Activated CD4-positive, alpha-beta T cell treated with anti-CD3 and anti-CD28 coated beads for 4 hours (primary cell): ENCODE measurements at places on chromosomes 1 and 21.

GRCh38 chr1:78114034-78114956 lies 68.5 kb downstream of the GIPC2 start:
- peak; percentile 29 for DNase-seq

DNA sequence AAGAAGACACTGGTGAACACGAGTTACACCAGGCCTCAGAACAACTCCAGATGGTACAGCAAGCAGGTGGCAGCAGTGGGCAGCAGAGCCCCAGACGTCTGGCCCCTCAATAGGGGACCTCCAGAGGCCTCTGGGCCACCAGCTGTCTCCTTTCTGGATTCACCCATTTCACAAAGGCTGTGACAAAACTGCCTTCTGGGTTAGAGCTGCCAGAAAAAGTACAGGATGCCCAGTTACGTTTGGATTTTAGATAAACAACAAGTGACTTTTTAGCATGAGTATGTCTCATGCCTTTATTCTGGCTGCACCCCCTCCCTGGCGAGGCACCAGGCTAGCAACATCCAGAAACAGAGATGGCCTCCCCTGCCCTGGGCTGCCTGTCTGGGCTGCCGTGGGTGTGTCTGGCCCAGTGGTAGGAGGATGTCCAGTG lies 30.1 kb downstream of the ITPKB start:
- no peak for DNase-seq

- no peak for DNase-seq
Measured at GRCh38 chr1:63775418-63776127, 1.8 kb downstream of the ROR1 start.

- no peak for DNase-seq
Measured at GRCh38 chr1:8276173-8276914, 41.6 kb upstream of the SLC45A1 start.

GRCh38 chr1:111030590-111030989 lies 66.9 kb upstream of the LRIF1 start:
- peak; percentile 68 for DNase-seq

DNA sequence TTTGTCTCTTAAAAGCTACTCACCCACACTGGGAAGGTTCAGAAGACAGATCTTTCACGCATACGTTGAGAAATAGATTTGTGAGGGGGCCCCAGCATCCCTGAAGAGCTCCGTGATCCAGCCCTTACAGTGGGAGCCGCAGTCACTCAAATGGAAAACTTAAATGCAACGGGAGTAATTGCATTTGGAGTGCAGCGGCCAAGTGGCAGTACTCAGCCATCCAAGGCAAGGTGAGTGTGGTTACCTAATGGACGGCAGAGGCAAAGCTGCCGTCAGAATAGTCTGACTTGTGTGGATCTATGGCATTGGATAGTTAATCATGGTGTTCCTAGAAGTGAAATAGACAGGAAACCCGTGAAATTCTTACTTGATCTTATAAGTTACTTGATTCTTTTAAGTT lies 5.1 kb downstream of the SPSB1 start:
- no peak for DNase-seq

DNA sequence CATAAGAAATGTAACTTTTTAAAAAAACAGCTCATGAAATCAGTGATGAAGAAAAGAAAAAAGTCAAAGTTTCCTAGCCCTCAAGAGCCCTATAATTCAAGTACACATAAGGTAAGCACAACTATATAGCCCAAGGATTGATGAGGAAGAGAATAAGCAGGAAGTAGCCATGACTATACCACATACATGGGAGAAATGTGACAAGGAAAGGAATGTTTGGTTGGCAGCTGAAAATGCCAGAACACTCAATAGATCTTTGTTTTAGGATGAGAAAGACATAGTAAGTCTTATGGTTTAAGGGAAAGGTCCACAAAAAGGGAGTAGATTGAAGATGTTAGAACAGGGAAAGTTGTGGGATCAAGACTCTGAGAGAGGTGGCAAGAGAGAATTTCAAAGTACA lies 5.7 kb downstream of the DOCK7 start:
- no peak for DNase-seq

- no peak for DNase-seq
Measured at GRCh38 chr1:55706397-55706796, 491.2 kb upstream of the USP24 start.

- DNase-seq, result no peak
Measured at GRCh38 chr1:199404191-199404590, 623.3 kb upstream of the NR5A2 start.

GRCh38 chr21:24935991-24936390 lies 671.3 kb downstream of the MRPL39 start:
- DNase-seq, result no peak

DNA sequence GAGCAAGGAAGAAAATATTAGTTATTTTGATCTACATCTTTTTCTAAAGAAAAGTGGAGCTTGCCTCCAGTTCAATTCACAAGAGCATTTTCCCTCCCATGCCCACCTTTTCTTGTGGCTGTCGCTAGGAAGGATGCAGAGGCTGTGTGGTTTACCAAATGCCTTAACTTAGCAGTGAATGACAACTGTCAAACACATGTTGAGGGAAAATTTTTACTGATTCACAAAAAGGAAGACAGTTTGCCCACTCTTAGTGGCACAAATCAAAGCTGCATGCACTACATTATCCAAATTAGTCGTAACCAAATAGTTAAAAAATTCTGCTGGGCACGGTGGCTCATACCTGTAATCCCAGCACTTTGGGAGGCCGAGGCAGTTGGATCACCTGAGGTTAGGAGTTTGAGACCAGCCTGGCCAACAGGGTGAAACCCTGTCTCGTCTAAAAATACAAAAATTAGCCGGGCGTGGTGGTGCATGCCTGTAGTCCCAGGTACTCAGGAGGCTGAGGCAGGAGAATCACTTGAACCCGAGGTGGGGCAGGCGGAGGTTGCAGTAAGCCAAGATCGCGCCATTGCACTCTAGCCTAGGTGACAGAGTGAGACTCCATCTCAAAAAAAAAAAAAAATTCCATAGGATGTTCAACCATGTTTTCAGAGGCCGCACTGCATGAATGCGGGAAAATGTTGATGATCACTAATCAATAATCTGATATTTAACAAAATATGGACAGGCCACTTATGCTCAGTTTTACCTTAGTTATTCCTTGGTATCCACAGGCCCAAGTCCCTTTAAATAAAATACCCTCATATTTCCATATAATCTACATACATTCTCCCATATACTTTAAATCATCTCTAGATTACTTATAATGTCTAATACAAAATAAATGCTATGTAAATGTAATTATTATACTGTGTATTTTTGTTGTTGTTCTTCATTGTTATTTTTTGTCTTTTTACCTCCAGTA lies 9.0 kb downstream of the COX20 start:
- no peak for DNase-seq

- DNase-seq, result peak; percentile 49
Measured at GRCh38 chr1:211352985-211353515, 26.4 kb downstream of the TRAF5 start.

DNA sequence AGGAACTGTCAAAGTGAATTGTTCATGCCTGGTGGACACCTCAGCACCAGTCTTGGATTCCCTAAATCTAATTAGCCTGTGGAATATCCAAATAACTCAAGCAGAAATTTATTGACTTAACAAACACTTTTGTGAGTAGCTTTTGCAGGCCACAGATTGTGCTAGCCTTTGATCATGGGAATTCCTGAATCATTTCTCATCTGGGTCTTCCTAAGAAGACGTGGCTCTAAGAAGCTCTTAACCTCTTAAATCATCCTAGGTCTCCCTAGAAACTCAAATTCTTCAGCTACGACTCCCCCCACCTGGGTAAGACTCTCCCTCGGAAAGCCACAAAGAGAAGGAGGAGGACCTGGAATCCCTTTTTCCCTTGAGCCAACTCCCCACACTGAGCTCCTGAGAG lies 53.8 kb upstream of the PSEN2 start:
- DNase-seq, result no peak

GRCh38 chr21:34802180-34802899 lies 133.5 kb downstream of the CLIC6 start:
- no peak for DNase-seq

- no peak for DNase-seq
Measured at GRCh38 chr1:31222176-31222575, 17.5 kb downstream of the NKAIN1 start.

GRCh38 chr1:96772972-96773371 lies 51.4 kb downstream of the PTBP2 start:
- DNase-seq, result no peak

- no peak for DNase-seq
Measured at GRCh38 chr1:238982736-238983135, 403.6 kb upstream of the CHRM3 start.
